Right forelimb (tissue), 1 donor: ENCODE measurements at places on chromosomes 12 and 14.

- no peak for DNase-seq
Observed at GRCh38 chr12:2490831-2491230, 303.9 kb upstream of the FKBP4 start.

GRCh38 chr14:68346556-68347343, 446.1 kb downstream of the ZFP36L1 start:
- DNase-seq, result no peak

- DNase-seq, result no peak
Observed at GRCh38 chr12:5522432-5523335, 90.8 kb downstream of the NTF3 start.

DNA sequence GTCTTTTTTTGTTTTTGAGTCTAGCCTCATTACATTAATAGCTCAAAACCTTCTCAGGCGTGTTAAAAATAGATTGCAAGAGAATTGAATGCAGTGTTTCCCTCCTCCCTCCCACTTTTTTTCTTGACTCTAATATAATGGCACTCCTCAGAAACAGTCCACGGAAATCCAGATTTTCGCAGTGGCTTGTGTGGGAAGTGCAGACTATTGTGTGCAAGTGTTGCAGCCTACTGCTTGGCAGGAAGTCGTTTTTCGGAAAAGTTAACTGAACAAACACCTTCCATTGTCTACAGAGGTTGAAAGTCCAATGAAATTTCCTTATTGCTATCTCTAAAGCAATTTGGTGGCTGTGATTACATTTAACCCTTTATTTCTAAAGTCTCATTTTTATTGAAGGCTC, 147.9 kb upstream of the E2F7 start:
- no peak for DNase-seq

- no peak for DNase-seq
Observed at GRCh38 chr12:22285846-22286245, 48.7 kb downstream of the ST8SIA1 start.

- no peak for DNase-seq
Observed at GRCh38 chr14:54651649-54652048, 84.7 kb downstream of the SAMD4A start.

DNA sequence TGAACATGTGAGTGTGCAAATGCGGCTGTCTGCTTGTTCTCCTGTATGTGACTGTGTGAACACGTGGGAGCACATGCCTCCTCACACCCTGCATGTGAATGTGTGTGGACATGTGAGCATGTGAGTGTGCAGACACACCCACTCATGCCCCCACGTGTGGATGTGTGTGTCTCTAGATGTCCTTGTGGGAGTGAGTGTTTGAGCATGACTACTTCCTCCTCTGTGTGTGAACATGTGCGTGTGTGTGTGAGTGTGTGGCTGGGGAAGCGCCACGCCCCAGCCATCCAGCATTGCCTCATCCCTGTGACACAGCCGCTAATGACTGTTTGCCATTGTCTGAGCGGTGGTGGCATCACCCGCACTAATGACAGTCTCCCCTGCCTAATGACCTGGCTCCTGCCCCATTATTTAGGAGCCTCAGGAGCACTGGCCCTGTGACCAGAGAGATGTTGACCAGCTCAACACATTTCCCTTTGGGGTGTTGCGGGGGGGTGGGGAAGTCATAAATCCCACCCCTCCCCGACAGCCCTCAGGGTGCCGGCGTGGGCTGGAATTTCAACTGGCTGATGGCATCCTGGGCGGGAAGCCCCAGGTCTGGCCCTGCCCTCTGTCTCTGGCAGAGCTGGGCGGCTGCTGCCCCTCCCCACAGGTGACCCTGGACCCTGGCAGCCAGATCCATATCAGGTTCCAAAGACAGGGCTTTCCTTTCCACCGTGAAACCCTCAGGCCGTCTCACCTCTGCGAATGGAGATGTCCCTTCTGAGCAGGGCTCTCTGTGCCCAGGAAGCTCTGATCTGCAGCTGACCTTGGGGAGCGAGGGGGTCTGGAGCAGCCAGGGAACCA, 11.5 kb upstream of the KRT80 start:
- DNase-seq, result peak; percentile 54

DNA sequence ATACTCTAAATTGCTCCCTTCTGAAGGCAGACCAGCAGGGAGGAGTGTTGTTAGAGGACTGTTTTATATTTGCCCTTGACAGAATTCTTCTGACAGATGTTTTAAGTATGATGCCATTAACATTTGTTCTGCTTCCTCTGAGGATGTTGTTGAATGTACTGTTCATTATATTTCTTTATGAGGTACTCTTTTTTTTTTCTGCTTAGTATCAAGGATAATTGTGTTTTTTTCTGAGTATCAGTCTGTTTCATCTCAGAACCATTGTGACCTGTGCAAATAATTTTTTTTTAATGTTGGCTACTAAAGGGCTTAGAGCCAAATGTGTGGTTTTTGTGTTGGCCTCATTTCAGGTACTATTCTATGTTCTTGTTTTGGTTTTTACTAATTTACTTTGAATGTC, 10.6 kb downstream of the METAP2 start:
- no peak for DNase-seq

DNA sequence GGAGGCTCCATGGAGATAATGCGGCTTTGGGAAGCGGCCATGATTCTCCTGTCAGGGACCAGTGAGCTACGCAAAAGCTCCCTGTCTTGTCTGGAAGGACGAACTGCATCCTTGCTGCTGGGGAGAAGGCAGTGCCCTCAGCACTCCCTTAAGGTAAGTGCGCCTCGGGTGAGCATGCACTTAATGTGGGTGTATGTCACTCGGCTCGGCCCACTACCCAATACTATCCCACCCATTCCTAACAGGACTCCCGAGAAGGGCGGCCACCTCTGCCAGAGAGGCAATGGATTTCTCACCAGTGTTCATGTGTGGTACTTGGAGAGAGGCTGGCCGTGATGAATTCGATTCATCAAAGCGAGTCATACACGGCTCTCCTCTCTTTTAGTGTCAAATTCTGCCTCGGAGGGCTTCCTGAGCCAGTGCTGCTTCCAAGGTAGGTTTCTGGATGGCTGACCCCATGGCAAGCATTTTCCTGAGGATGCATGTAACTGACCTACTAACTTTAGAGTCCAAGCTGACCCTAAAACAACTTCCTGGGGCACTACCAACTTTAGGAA, 151.7 kb upstream of the RTL1 start:
- no peak for DNase-seq

GRCh38 chr14:63288853-63289252, 29.9 kb downstream of the GPHB5 start:
- no peak for DNase-seq

DNA sequence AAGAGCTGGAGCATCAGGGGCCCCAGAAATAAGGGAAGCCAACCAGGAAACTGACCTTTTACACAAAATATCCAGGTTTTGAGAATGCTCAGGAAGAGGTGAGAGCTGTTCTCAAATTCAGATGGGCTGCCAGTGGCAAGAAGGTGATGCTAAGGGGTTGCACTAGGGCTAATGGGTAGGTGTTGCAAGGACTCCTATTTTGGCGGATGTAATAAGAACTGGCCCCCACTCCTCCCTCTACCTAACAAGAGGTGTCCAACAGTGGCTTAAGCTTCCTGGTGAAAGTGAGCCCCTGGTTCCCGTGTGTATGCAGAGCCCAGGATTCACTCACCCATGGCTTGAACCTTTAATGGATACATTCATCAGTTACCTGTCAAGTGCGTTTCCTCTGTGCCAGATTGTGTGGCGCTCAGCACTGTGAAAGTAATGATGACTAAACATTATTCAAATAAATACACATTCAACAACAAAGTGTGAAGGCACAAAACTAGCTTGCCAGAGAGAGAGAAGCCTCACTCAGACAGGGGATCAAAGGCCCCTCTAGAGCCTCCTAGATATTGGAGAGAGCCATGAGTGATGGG, 705 bp upstream of the CHGA start:
- no peak for DNase-seq

- DNase-seq, result no peak
Observed at GRCh38 chr12:63410197-63410596, 258.1 kb downstream of the DPY19L2 start.

DNA sequence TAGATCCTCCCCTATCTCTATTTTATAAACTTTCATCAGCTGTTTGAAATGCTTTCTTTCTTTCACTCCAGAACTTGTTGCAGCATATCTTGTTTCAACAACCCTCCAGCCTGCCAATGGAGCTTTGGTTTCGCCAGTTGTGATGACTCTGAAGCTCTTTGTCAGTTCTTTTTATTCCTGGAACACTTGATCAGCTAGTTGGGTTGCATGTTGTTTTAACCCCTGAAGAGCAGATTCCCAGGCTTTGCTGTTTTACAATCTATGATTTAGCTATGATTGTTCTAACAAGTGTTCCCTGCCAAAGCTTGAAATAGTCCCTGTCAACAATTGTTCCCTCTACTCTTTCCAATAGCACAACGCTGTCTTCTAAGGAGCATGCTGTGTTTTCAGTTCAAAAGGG, 50.6 kb upstream of the FUT8 start:
- DNase-seq, result no peak

DNA sequence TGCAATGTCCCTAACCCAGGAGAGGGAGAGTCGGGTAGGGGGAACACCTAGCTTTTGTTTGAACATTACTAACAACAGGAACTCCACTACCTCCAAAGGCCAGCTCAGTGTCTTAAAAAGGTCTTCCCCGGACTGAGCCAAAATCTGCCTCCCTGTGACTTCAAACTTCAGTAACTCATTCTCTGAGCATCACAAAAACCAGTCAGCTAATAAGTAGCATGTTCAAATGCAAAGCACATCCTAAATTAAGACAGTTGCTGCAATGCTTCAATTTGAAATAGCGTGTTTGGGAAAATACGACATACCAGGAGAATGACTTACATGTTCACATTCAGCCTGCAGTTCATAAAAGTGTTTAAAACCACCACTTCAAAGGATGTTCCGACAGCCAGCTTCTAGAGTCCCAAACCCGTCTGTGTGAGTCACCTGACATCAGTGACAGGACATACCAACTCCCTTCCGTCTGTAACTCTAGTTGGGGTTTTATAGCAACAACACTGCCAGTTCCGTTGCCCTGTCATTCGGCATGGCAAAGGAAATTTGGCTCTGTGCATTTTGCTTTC, 13.0 kb downstream of the ZFP36L1 start:
- DNase-seq, result no peak

- no peak for DNase-seq
Observed at GRCh38 chr14:41385797-41386196, 220.9 kb upstream of the LRFN5 start.

GRCh38 chr14:86912709-86913108, 1080.3 kb downstream of the GALC start:
- DNase-seq, result no peak

DNA sequence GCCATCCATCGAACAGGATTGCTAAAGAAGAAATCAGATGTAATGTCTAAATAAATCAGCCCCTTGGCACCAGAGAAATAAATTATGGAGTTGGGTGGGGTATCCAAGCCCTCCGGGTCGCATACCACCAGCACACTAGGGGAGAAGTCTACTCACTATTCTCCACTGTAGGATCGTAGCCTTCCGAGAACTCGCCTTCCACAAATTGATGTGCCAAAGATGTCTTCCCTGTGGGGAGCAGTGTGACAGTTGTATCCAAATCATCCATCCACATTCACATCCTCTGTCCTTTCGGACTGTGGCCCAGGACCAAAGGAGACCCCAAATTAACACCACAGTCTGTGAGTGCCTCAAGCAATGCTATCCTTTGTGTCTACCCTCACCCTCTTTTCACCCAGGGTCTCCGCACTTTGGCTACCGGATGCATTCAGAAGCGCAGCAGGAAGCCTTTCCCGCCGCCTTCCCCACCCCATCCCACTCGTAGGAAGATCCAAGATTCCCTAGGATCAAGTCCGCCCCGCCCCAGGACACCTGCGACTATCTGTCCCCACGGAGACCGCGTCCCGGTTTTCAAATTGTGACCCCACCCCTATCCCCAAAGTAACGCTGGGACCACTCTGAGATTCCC, 786 bp downstream of the RHEBL1 start:
- DNase-seq, result no peak

GRCh38 chr12:59393506-59393905, 202.3 kb upstream of the SLC16A7 start:
- no peak for DNase-seq

DNA sequence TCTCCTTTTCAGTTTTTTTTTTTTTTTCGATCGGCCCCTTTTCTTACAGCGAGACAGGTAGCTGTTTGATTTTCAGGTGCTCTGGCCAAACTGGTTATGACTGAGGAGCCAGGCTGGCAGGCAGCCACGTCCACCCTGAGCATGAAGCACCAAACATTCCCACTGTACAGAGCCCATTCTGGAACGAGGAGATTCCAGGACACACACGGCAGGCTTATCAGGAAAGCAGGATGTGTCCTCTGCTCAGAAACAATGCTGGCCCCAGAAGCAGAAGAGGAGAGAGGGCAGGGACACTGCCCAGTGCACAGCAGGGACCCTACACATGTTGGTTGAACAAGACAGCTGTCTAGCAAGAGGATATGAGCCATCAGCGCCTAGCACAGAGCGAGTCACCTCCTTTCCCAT, 3.7 kb upstream of the KRT2 start:
- no peak for DNase-seq

GRCh38 chr14:47207617-47208016, 467.8 kb downstream of the MDGA2 start:
- no peak for DNase-seq

DNA sequence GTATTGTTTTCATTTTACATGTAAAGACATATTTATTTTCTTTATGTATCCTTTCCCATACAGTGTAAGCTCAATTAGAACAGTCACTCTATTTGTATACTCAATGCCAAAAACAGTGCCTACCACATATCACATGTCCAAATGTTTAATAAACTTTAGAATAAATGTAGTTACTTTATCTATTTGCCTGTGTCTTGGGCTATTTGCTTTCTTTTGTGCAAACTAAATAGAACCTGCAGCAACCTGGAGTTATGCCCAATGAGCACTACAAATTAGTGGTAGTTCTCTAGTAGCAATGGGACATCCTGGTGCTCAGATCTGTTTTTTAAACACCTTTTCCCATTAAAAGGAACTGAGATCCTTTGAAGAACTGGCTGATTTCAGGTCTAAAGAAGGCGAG, 186.7 kb downstream of the PPFIA2 start:
- no peak for DNase-seq

DNA sequence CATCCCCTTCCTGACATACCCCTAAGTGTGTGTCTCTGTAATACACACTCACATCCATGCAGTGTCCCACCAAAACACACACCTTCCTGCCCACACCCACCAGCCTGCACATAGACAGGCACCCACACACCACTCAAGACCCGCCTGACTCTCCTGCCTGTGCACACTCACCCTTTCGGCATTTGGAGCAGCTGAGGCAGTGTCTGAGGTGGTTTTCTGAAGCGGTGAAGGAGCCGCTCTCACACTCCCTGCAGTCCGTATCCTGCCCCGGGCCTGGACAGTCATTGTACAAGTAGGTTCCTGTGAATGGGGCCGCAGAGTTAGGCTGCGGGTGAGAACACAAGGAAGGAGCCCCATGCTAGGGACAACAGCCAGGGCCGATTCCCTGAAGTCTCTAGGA, 8.3 kb downstream of the TNFRSF1A start:
- no peak for DNase-seq
